ENCODE measurements at places on chromosomes 16 and 17.

- H3K4me1 ChIP-seq = peaks cover 15% of the 10 kb centered on the region
- H3K36me3 ChIP-seq = no peaks in the 10 kb centered on the region
- no peaks in the 10 kb centered on the region for H3K27me3 ChIP-seq
- no peak for DNase-seq
Observed at GRCh38 chr17:27818401-27819105, 18.2 kb upstream of the NOS2 start.

DNA sequence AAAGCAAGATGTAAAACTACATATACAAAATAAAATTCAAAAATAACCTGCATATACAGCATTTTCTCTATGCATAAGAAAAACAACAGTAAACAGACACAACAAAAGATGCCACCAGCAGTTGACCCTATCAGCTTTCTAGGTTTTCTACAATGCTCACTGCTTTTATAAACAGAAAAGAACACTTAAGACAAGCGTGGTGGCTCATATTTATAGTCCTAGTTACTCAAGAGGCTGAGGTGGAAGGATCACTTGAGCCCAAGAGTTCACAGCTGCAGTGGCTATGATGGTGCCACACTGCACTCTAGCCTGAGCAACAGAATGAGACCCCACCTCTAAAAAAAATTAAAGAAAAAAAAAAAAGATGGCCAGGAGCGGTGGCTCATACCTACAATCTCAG, 46.5 kb upstream of the ATP2A3 start:
- no peak for DNase-seq
- H3K4me1 ChIP-seq = peaks cover 25% of the 10 kb centered on the region
- peak overlapping the region; percentile 66 for H3K27ac ChIP-seq
- H3K27me3 ChIP-seq = no peaks in the 10 kb centered on the region
- H3K4me3 ChIP-seq = no peak overlapping the region

DNA sequence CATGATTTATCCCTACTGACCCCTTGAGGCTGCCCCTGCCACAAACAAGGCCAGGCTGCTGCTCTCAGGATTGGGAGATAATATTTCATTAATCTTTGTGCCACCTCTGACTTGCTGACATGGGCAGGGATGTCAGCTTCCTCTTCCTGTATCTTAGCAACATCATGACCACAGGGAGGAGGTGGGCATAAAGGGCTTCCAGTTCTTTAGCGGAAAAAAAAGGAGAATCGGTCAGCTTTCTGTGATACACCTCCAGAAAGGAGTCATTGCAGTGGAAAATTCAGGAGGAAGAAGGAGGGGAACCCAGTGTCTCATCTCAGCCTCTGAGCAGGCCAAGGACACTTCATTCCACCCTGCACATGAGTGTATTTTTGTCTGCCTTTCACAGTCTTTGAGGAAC, 206.8 kb upstream of the SDK2 start:
- H3K4me3 ChIP-seq = no peak overlapping the region
- no peaks in the 10 kb centered on the region for H3K4me1 ChIP-seq
- H3K36me3 ChIP-seq = no peaks in the 10 kb centered on the region
- no peaks in the 10 kb centered on the region for H3K27me3 ChIP-seq

- H3K4me1 ChIP-seq = no peaks in the 10 kb centered on the region
- H3K27me3 ChIP-seq = peaks cover 31% of the 10 kb centered on the region
- no peak overlapping the region for H3K4me3 ChIP-seq
- no peaks in the 10 kb centered on the region for H3K36me3 ChIP-seq
- DNase-seq = no peak
Observed at GRCh38 chr16:20079106-20079505, 5.4 kb upstream of the GPR139 start.

GRCh38 chr17:77475016-77475976, 334.5 kb downstream of the SEC14L1 start:
- peaks cover 63% of the 10 kb centered on the region for H3K4me1 ChIP-seq
- no peak overlapping the region for H3K4me3 ChIP-seq
- H3K27me3 ChIP-seq = no peaks in the 10 kb centered on the region
- H3K27ac ChIP-seq = no peak overlapping the region
- H3K36me3 ChIP-seq = peaks cover 14% of the 10 kb centered on the region

DNA sequence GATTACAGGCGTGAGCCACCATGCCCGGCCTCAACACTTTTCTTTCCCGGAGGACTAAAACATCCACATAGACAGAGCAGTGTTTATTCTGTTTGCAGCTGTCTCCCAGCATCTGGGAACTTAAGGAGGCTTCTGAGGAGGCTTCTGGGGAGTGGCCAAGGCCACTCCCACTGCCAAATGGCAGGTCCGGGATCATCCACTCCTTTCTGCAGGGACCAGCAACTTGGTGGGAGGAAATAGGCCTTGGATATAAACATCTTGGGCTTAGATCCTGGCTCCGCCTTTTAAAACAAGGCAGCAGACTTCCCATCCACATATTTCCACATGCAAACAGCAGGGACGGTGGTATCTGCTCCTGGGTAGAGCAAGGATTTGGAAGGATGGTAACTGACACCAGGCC, 14.1 kb upstream of the SPATA32 start:
- DNase-seq = no peak
- H3K27ac ChIP-seq = no peak overlapping the region
- H3K4me1 ChIP-seq = peaks cover 11% of the 10 kb centered on the region
- no peaks in the 10 kb centered on the region for H3K27me3 ChIP-seq
- peaks cover 21% of the 10 kb centered on the region for H3K36me3 ChIP-seq

- H3K4me1 ChIP-seq = peaks cover 6% of the 10 kb centered on the region
- no peak overlapping the region for H3K4me3 ChIP-seq
- DNase-seq = no peak
Observed at GRCh38 chr16:57175896-57176295, 9.9 kb downstream of the PSME3IP1 start.

DNA sequence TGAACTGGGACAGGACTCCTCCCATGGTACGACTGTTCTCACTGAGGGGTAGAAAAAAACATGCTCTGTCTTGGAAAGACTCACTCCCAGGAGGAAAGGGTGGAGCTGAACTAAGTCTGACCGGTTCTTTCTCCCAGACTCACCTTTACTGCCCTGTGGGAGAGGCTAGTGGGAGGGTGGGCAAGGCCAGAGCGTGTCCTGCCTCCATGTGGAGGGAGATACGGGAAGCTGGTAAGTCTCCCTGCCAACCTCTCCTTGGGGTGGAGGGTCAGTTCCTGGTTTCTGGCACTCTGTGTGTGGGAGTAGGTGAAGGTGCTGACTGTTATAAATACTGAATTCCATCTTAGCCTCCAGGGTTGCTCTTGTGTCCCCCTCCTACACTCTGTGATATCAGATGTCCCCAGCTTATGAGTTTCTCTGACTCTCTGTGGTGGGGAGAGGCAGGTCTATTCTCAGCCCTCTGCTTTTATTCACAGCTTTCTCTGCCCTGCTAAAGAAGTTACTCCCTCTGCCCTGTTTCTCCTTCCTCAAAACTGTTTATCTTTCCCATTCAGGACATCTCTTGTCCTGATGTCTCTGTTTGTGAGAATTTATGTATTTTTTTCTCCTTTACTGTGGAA, 26.9 kb upstream of the FAM20A start:
- DNase-seq = no peak
- no peaks in the 10 kb centered on the region for H3K27me3 ChIP-seq
- H3K4me3 ChIP-seq = no peak overlapping the region
- no peaks in the 10 kb centered on the region for H3K36me3 ChIP-seq
- H3K4me1 ChIP-seq = peaks cover 4% of the 10 kb centered on the region
- H3K27ac ChIP-seq = no peak overlapping the region

- H3K4me3 ChIP-seq = no peak overlapping the region
- no peaks in the 10 kb centered on the region for H3K27me3 ChIP-seq
- peaks cover 7% of the 10 kb centered on the region for H3K4me1 ChIP-seq
- peak; percentile 79 for DNase-seq
- H3K27ac ChIP-seq = no peak overlapping the region
- H3K36me3 ChIP-seq = peaks cover 8% of the 10 kb centered on the region
Observed at GRCh38 chr16:14486520-14487303, 143.3 kb downstream of the PARN start.

GRCh38 chr17:8397636-8398035, at the start of gene RNF222:
TSS of gene RNF222 (minus strand) at chr17:8397827. CDS start at chr17:8393461, 4,366 bp downstream.
- H3K27me3 ChIP-seq = peaks cover 42% of the 10 kb centered on the region
- H3K27ac ChIP-seq = no peak within 1 kb of the TSS
- H3K36me3 ChIP-seq = no peaks in the 10 kb centered on the region

GRCh38 chr17:51947160-51947735, 211.3 kb downstream of the CA10 start:
- H3K36me3 ChIP-seq = no peaks in the 10 kb centered on the region
- no peak overlapping the region for H3K27ac ChIP-seq
- H3K4me1 ChIP-seq = no peaks in the 10 kb centered on the region
- H3K27me3 ChIP-seq = no peaks in the 10 kb centered on the region

- no peak for DNase-seq
- H3K4me3 ChIP-seq = no peak overlapping the region
- no peak overlapping the region for H3K27ac ChIP-seq
Observed at GRCh38 chr17:14103836-14104235, 34.5 kb downstream of the COX10 start.

DNA sequence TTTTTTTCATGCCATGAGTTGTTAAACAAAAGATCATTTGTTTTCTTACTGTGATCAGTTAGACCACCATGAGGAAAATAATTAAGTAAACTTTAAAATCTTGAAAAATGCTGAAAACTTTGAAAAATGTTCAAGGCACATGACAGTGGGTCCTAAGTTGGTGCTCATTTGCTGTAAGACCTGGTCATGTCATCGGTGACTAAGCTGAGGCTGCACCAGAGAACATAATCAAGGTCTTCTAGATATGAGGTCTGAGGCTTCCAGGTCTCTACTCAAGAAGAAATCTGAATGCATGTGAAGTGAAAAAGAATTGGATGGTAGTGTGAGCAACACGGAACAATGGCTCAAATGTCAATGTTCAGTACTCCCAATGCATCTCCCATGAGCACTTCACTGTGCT, 87.6 kb downstream of the CFDP1 start:
- H3K4me3 ChIP-seq = no peak overlapping the region
- DNase-seq = no peak
- no peak overlapping the region for H3K27ac ChIP-seq
- no peaks in the 10 kb centered on the region for H3K27me3 ChIP-seq
- peaks cover 21% of the 10 kb centered on the region for H3K4me1 ChIP-seq

- H3K4me1 ChIP-seq = no peaks in the 10 kb centered on the region
- no peak for DNase-seq
- peaks cover 85% of the 10 kb centered on the region for H3K36me3 ChIP-seq
- no peaks in the 10 kb centered on the region for H3K27me3 ChIP-seq
- no peak overlapping the region for H3K27ac ChIP-seq
Observed at GRCh38 chr16:84055366-84055765, 12.8 kb upstream of the SLC38A8 start.

DNA sequence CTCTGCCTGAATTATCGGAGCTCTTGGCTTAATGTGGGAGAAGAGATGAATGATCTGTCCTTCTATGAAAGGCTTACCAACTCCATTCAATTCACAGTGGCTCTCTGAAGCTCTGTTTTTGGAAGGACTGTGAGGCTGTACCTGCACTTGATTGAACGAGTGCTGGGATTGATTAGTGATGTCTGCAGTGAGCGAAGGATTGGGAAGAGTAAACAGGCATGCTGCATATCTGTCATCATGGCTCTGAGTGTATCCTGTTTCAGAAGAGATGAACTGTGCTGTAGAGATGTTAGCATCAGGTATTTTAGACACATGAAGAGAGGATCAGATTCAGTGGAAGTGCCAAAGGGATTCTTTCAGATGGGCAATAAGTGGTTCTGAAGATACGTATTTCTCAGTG, 564.0 kb downstream of the MAF start:
- no peak for DNase-seq
- H3K4me3 ChIP-seq = no peak overlapping the region
- H3K27me3 ChIP-seq = no peaks in the 10 kb centered on the region
- H3K36me3 ChIP-seq = no peaks in the 10 kb centered on the region
- H3K27ac ChIP-seq = no peak overlapping the region

GRCh38 chr17:42674755-42675347, 1.9 kb downstream of the PLEKHH3 start:
- H3K27me3 ChIP-seq = peaks cover 63% of the 10 kb centered on the region
- peak overlapping the region; percentile 92 for H3K4me3 ChIP-seq
- H3K4me1 ChIP-seq = peaks cover 56% of the 10 kb centered on the region
- H3K27ac ChIP-seq = no peak overlapping the region
- DNase-seq = no peak

GRCh38 chr16:47017636-47018035, 44.2 kb upstream of the DNAJA2 start:
- no peak overlapping the region for H3K27ac ChIP-seq
- no peaks in the 10 kb centered on the region for H3K27me3 ChIP-seq
- H3K4me3 ChIP-seq = no peak overlapping the region
- DNase-seq = no peak
- H3K4me1 ChIP-seq = no peaks in the 10 kb centered on the region

GRCh38 chr17:18382441-18383078, 5.0 kb downstream of the EVPLL start:
- no peak overlapping the region for H3K27ac ChIP-seq
- peaks cover 5% of the 10 kb centered on the region for H3K4me1 ChIP-seq

- H3K4me1 ChIP-seq = no peaks in the 10 kb centered on the region
- H3K36me3 ChIP-seq = peaks cover 76% of the 10 kb centered on the region
- no peaks in the 10 kb centered on the region for H3K27me3 ChIP-seq
- no peak overlapping the region for H3K4me3 ChIP-seq
- no peak for DNase-seq
- no peak overlapping the region for H3K27ac ChIP-seq
Observed at GRCh38 chr17:81578038-81578441, 25.9 kb upstream of the FAAP100 start.

DNA sequence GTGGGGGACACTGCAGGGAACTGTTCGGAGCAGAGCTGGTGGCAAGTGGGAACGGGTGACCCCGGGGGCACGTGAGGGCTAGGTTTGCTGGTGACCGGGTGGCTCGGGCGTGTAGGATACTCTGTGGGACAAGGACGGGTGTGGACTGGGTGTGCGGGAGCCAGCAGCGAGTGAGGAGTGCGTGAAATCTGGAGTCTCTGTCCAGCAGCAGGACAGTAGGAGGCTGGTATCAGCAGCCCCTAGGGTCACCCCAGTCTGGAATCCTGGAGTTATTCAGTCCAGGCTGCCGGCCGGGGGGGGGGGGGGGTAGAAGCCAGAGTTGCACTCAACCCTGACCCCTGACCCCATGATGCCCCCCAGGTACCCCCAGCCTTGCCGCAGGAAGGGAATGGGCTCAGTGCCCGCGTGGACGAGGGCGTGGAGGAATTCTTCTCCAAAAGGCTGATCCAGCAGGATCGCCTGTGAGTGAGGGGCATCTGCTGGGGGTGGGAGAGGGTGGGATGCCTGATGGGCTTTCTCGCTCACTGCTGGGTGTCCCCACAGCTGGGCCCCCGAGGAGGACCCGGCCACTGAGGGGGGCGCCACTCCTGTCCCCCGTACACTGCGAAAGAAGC, 6.2 kb downstream of the ACD start:
- H3K36me3 ChIP-seq = peaks cover 14% of the 10 kb centered on the region
- H3K4me3 ChIP-seq = no peak overlapping the region
- H3K4me1 ChIP-seq = peaks cover 18% of the 10 kb centered on the region
- no peak for DNase-seq

GRCh38 chr17:40027614-40028012, 12.4 kb downstream of the CSF3 start:
- peaks cover 92% of the 10 kb centered on the region for H3K36me3 ChIP-seq
- no peak for DNase-seq
- peaks cover 2% of the 10 kb centered on the region for H3K4me1 ChIP-seq
- H3K4me3 ChIP-seq = no peak overlapping the region
- no peak overlapping the region for H3K27ac ChIP-seq
- no peaks in the 10 kb centered on the region for H3K27me3 ChIP-seq

All from large intestine (tissue), 12 donors.